ENCODE measurements at places on chromosomes 13 and 19. TPM values are rescaled to one million over a fixed set of nuclear protein-coding genes. Genes with fewer than 3 reads are reported as not detected.

GRCh38 chr13:29359181-29359580 is 236.3 kb downstream of the SLC7A1 start:
- DNase-seq = no peak

- DNase-seq = no peak
Measured at GRCh38 chr13:113836768-113837559, 26.9 kb downstream of the GAS6 start.

Gene PSG11
- polyA plus RNA-seq = 0.24 TPM

DNA sequence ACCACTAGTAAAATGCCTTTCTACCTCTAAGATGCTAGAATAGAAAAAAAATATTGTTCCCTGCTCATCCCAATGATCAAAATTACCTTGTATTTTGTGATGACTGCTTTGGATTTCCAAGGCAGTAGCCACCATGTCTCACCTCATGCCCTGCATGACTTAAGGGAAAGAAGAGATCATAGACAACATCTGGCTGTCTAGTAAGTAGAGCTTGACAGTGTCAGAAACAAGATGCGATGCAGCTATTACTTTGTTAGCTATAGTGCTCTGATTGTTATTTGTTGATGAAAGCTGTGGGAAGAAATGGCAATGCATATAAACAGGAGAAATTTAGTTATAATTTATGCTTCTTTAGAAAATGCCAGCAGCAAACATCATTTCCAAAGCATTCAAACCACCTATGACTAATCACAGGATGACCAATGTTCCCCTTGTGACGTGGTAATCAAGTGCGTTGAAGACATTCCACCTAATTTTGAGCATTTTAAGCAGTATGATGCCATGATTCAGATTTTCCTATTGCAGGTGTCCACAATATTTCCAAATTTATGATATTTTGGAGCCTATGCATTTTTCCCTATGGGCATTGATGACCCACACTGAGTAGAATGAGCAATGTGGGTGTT is 308.3 kb downstream of the KCNRG start:
- DNase-seq = no peak

- no peak for DNase-seq
Measured at GRCh38 chr13:81314461-81314860, 973.5 kb upstream of the SPRY2 start.

Gene KLK15
- not detected for polyA plus RNA-seq

GRCh38 chr19:33726756-33727155 is 69.9 kb upstream of the KCTD15 start:
- no peak for DNase-seq

Gene ITGBL1
- 0.64 TPM for polyA plus RNA-seq

Gene METTL21C
- 0.22 TPM for polyA plus RNA-seq

DNA sequence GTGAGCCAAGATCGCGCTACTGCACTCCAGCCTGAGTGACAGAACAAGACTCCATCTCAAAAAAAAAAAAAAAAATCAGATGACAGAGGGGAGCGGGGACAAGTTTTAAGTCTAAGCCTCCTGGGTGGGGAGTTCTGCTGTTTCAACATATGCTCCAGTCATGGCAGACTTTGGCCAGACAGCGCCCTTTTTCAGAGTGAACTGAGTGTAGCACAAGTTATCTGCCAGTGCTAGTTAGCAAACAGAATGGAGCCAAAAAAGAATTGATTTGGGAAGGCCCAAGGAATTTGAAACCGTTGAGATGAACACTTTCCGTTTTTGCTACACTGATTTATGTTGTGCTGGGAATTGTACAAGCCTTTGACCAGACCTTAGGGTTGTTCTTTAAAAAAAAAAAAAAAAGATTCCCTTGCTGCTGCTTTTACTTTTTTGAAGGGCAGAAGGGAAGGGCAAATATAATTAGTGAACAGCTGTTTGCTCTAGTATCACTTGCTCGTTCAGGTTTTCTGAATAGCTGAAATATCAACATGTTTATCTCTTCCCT is 5.7 kb downstream of the ACTN4 start:
- DNase-seq = no peak

- no peak for DNase-seq
Measured at GRCh38 chr19:50723735-50724521, 764 bp downstream of the CLEC11A start.

Gene ZNF507
- 28.1 TPM for polyA plus RNA-seq

Gene IZUMO2
- polyA plus RNA-seq = 0.22 TPM

DNA sequence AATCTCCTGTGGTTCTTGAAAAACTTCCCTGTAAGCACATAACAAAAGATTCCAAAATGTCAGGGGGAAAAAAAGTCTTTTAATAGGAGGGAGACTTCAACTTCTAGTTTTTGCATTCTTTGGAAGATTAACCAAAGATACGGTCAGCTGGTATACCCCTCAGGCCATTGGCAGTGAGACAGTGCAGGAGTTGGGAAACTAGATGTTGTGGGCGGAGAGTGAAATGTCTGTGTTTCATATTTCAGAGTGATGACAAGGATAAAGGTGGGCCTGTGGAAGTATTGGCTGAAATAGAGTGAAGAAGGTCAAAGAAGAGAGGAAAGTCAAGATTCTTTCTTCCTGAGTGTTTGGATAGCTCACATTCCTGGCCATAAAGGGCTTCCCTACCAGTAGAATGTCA is 40.8 kb downstream of the CYP2B6 start:
- DNase-seq = no peak

GRCh38 chr13:86572115-86572514 is 772.9 kb upstream of the SLITRK6 start:
- no peak for DNase-seq

GRCh38 chr19:52115526-52116053 is 20.0 kb upstream of the ZNF841 start:
- no peak for DNase-seq

Gene TSSK6
- polyA plus RNA-seq = 1.3 TPM

Gene PLIN5
- polyA plus RNA-seq = 8.2 TPM

Gene SLC25A42
- 22.7 TPM for polyA plus RNA-seq

GRCh38 chr19:2728783-2729387 is 7.7 kb upstream of the DIRAS1 start:
- DNase-seq = no peak

GRCh38 chr19:7856679-7857663 is 17.2 kb downstream of the PRR36 start:
- DNase-seq = no peak

- no peak for DNase-seq
Measured at GRCh38 chr19:19434483-19435045, 29.1 kb downstream of the GATAD2A start.

DNA sequence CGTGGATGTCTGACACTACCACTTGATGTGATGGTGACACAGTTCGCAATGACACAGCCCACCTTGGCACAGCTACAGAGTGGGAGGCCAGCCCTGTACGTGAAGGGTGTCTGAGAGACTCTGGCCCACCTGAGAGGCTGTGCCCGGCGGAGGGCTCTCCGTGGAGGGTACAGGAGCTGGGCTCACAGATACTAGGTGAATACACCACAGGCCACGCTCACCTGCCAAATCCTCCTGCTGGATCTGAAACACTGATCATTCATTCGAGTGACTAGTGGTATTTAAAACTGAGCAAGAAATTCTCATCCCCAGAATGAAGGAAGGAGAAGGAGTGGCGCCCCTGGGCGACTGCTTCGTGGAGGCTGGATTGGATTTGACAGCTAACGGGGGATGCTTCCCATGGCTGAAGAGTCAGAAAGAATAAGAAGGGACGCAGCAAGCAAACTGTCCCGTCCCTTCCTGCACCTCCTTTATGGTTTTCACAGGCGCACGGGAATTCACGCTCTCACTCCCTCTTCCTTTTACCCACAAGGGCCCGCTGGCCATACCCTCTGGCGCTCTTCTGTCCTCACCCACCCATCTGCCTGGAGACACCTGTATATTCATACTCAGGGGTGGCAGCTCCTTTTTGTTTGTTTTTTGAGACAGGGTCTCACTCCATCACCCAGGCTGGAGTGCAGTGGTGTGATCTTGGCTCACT is 25.0 kb downstream of the CEBPG start:
- no peak for DNase-seq

Gene ESD
- 212 TPM for polyA plus RNA-seq

Gene AP1M1
- polyA plus RNA-seq = 70.2 TPM

- no peak for DNase-seq
Measured at GRCh38 chr19:3367628-3368440, 1.5 kb downstream of the NFIC start.

DNA sequence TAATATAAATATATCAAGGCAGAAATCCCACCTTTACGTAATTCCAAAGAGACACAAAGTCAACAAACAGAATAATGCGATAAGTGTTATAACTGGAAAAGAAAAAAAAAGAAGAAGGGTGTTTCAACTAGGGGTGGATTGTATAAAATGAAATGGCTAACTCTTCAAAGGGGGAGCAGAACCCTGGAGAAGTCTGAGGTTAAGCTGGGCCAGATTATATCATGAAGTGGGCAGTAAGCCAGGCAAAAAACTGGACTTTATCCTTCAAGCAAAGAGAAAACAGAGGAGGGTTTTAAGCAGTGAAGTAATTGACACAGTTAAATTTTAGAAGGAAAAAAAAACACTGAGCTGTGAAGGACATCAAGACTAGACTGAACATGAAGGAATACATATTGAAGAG is 41.9 kb downstream of the TBC1D4 start:
- no peak for DNase-seq

- DNase-seq = no peak
Measured at GRCh38 chr13:28459911-28460310, 35.0 kb downstream of the FLT1 start.

Gene PSG2
- polyA plus RNA-seq = 0.25 TPM

DNA sequence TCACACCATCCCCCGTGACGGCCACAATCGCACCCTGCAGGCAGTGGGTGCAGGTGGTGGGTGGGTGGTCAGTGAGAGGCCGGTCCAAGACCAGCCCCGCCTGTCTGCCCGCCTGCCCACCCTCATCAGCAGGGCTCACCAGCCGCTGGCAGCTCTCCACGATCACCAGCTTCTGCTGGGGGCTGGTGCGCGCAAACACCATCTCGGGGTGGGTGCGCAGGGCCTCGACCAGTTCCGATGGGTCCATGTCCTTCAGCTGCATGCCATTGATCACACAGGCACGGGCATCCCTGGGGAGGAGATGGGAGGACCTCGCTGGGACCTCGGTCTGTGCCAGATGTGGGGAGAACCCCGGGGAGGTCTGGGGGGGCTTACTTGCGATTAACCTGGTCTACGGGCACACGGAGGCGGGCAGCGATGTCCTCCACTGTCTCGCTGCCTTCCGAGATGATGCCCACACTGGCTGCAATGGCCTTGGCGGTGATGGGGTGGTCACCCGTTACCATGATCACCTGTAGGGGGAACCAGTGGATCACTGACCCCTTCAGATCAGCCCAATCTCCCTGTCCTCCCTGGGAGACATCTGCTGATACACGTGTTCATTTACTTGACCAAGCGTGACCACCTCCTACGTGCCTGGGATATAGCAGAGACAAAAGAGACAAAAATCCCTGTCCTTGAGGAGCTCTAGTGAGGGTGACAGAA is 8.0 kb downstream of the ATP4A start:
- DNase-seq = no peak

Gene NKG7
- polyA plus RNA-seq = 1.7 TPM

GRCh38 chr13:110449219-110450015 is 112.1 kb downstream of the RAB20 start:
- DNase-seq = no peak

GRCh38 chr13:112652512-112653070 is 37.2 kb upstream of the ATP11A start:
- DNase-seq = no peak

Gene KLK2
- polyA plus RNA-seq = not detected

DNA sequence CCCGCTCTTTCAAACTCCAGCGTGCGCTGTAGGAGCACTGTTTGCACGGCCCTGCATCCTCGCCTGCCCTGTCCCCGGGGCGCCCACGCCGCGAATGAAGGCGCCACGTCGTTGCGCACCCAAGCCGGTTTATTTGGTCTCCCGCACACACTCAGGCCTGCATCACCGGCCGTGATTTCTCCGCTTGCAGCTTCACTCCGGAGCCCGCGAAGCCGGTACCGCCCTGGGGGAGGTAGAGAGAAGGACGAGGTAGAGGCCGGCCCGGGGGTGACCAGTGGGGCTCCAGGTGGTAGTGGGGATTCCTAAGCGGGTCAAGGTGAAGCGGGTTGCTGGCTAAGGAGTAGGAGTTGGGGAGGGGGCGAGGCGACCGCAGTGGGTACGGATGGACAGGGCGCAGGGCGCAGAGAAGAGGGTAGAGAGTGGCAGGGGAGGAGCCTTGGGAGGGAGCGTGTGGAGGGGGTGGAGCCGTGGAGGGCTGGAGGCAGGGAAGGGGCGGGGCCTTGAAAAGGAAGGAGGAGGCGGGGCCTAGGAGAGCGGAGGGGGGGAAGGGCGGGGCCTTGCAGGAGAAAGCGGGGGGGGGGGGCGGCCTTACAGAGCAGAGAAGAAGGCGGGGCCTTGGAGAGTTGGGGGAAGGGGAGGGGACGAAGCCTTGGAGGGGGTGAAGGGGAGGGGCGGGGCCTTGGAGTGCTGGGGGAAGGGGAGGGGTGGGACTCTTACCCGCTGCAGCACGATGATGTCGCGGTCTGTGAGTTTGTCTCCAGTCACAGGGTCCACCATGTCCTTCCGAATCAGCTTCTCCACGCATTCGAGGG is 24.6 kb downstream of the NOSIP start:
- no peak for DNase-seq

Gene SIGLEC10
- polyA plus RNA-seq = 1.2 TPM

DNA sequence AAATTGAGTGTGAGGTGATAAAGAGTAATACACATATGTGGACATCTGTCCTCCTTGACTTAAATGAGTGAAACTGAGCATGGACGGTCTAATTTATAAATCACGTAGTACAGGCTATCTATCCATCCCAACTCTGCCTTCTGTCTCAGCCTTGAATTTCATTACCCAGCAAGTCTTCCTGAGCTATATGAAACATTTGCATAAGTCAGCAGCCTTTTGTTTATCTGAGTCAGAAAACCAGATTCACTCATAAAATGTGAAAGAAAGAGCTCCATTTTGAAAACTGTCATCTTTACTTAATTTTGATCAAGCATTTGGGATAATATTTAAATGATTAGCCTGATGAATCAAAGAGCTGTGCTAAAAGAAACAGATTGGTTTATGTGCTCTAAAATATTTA is 197.9 kb downstream of the LHFPL6 start:
- DNase-seq = no peak

GRCh38 chr13:51666374-51666773 is 82.1 kb downstream of the WDFY2 start:
- no peak for DNase-seq

Gene LRG1
- 0.65 TPM for polyA plus RNA-seq

Gene ICAM3
- polyA plus RNA-seq = 10.4 TPM
